HFFc6 (cell line): ENCODE measurements at places on chromosomes 4 and X. TPM values are rescaled to one million over a fixed set of nuclear protein-coding genes. Genes with fewer than 3 reads are reported as not detected.

The ASB9 gene
- total RNA-seq = 0.68 to 1.1 TPM (median 0.77 TPM) in 3 replicates

- DNase-seq = peak; percentile 34
Measured at GRCh38 chr4:74640111-74640903, 154.0 kb downstream of the BTC start.

- DNase-seq = no peak
Measured at GRCh38 chr4:3324093-3324815, 31.4 kb downstream of the RGS12 start.

The GCNA gene
- total RNA-seq = 0.83 to 0.99 TPM (median 0.87 TPM) in 3 replicates
